Endodermal cell (in vitro differentiated cells): ENCODE measurements at places on chromosomes 2 and 18.
A peak's percentile ranks its signal among the peaks of the same experiment; 100 is the strongest.

DNA sequence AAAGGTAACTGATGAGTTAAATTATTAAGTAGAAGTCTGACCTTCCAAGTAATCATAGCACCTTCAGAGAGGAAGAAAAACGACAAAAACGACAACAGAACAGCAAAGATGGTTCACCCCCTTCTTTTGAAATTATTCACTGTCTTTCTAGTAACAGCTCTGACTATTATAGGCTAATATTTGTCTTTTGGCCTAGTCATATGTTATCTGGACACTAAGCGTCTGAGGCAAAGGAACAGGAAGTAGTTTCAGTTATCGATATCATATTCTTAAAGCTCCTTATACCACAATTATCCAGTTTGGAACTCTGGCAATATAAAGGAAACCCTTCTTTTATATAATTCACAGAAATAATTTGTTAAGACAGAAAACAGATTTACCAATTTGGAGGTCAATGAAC, 27.6 kb upstream of the SLC40A1 start:
- H3K4me1 ChIP-seq, result peaks cover 7% of the 10 kb centered on the region
- no peaks in the 10 kb centered on the region for H3K36me3 ChIP-seq
- H3K27ac ChIP-seq, result no peak overlapping the region
- no peaks in the 10 kb centered on the region for H3K27me3 ChIP-seq
- DNase-seq, result no peak
- H3K4me3 ChIP-seq, result no peak overlapping the region

- peak overlapping the region; percentile 48 for H3K4me3 ChIP-seq
- DNase-seq, result peak; percentile 60
- peaks cover 18% of the 10 kb centered on the region for H3K4me1 ChIP-seq
- H3K36me3 ChIP-seq, result no peaks in the 10 kb centered on the region
- H3K27me3 ChIP-seq, result no peaks in the 10 kb centered on the region
Measured at GRCh38 chr18:12879840-12880540, 4.0 kb downstream of the PTPN2 start.

GRCh38 chr2:27154488-27154887, 5.7 kb downstream of the TCF23 start:
- no peak for DNase-seq
- no peaks in the 10 kb centered on the region for H3K36me3 ChIP-seq
- H3K27me3 ChIP-seq, result no peaks in the 10 kb centered on the region
- H3K27ac ChIP-seq, result no peak overlapping the region
- no peaks in the 10 kb centered on the region for H3K4me1 ChIP-seq

DNA sequence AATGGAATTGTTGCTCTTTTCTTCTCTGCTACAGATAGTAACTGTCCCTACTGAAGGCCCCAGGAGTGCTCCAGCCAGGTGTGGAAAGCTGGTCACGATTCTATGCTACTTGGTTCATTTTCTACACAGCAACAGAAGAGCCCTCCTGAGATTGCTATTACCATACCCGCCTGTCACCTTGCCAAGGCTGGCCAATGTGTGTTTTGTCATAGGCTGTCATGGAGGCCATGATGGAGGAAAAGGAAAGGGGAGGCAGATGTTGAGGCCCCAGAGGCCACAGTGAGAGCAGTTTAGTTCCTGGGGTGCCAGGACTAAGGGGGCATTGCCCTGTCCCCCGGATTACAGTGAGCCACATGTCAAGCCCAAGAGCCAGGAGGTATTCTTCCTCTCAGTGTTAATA, 952 bp downstream of the ELMOD3 start:
- peak overlapping the region; percentile 92 for H3K4me3 ChIP-seq
- H3K27me3 ChIP-seq, result no peaks in the 10 kb centered on the region
- H3K27ac ChIP-seq, result no peak overlapping the region
- H3K36me3 ChIP-seq, result peaks cover 30% of the 10 kb centered on the region

GRCh38 chr18:22436136-22436535, 18.4 kb upstream of the CTAGE1 start:
- no peaks in the 10 kb centered on the region for H3K27me3 ChIP-seq
- H3K4me1 ChIP-seq, result peaks cover 4% of the 10 kb centered on the region
- no peak overlapping the region for H3K27ac ChIP-seq

DNA sequence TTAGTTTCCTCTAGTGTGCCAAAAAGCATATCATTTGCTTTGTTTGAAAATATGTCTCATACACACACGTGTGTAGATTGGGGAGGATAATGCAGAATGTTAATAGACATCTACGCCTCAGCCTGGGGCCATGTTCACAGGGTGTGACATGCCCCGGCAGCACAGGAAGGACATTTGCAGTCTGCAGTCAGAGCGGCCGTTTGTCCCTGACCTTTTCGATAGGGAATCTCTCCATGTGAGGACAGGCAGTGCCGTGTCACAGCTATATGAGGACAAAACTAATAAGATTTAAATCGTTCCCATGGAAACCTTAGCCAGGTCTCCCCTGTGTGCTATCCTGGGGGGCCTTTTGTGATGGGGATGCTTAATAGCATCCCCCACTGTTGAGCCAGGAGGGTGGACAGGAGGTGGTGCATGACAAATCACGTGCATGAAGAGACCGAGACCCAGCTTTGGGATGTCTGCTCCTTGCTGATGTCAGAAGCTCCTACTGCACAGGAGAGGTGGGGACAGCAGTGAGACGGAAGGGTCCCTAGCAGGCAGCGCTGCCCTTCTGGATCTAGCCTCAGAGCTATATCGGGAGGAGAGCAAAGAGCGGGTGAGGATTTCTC, 100.6 kb downstream of the RNF144A start:
- peak overlapping the region; percentile 96 for H3K27ac ChIP-seq
- H3K4me1 ChIP-seq, result no peaks in the 10 kb centered on the region
- H3K36me3 ChIP-seq, result no peaks in the 10 kb centered on the region
- peak; percentile 40 for DNase-seq
- no peak overlapping the region for H3K4me3 ChIP-seq

GRCh38 chr2:191202209-191202721, 42.9 kb upstream of the MYO1B start:
- no peak overlapping the region for H3K4me3 ChIP-seq
- no peaks in the 10 kb centered on the region for H3K27me3 ChIP-seq
- no peaks in the 10 kb centered on the region for H3K4me1 ChIP-seq
- no peaks in the 10 kb centered on the region for H3K36me3 ChIP-seq

DNA sequence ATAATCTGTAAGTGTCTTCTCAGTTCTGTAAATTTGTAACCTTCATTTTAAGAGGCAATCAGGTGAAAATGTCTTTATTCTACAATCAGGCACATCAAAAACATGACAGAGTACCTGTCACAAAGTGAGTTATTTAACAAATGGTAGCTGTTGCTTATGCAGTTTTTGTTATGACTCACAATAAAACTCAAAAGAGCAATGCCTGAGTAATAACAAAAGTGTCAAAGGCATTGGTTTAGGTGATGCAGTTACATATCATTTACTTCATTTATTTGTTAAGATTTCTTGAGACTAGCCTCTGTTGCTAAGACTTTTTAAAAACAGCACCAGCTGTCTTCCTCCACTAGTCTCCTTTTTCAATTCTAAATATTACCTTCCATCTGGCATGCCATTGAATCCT, 177.8 kb downstream of the KIAA1328 start:
- H3K27me3 ChIP-seq, result no peaks in the 10 kb centered on the region
- H3K36me3 ChIP-seq, result no peaks in the 10 kb centered on the region
- peaks cover 13% of the 10 kb centered on the region for H3K4me1 ChIP-seq
- DNase-seq, result no peak
- no peak overlapping the region for H3K27ac ChIP-seq

DNA sequence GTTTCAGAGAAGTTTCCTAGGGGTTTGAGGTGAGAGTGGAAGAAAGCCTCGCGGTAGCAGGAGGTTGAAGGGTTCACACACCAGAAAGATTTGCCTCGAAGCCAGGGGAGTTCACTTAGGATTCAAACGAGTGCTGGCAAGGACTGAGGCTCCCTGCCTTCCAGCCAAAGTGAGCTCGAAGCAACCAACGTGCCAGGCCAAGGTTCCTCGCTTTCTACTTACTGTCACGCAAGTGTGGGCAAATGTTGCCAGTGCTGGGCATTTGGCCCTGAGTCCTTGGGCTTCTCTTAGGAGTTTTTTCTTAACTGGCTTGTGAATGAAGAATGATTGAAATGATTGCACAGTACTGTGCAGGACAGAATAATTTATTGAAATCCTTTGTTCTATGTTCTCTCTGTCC, 53.6 kb downstream of the TMEM178A start:
- H3K27me3 ChIP-seq, result no peaks in the 10 kb centered on the region
- H3K27ac ChIP-seq, result no peak overlapping the region

DNA sequence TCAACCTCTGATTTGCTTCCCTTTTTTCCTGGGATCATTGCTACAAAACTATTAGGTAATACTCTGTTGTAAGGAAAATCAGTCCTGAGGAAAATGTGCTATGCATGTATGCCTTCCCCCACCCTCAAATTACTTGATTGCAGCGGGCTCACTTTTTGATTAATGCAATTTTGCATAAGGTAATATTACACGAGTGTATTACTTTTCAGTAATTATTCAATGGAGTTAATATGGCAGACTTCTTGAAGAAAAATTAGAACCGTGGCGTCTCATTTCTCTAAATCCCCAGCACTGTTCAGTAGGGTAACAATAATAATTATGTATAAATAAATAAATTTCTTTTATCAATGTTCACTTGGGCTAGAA, 527.6 kb upstream of the FANCL start:
- no peak overlapping the region for H3K27ac ChIP-seq
- no peaks in the 10 kb centered on the region for H3K4me1 ChIP-seq
- no peaks in the 10 kb centered on the region for H3K36me3 ChIP-seq
- DNase-seq, result no peak
- no peaks in the 10 kb centered on the region for H3K27me3 ChIP-seq

DNA sequence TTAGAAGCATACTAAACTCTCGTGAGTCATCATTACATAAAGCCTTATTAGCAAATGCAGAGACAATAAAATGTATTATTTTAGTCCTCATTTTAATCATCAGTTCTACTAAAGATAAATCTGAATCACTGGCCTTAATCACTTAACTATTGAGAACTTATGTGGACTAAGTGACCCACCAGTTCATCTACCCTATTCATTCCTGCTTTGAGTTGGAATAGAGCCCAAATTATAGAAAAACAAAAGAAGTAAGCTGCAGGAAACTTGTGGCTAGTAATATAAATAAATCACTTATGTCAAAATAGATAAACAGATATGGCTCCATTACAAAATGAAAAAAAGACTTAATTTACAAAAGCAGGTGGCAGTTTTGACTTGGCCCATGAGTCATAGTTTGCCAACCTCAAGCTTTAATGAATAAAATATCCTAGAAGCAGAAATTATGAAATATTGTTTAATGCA, 851.8 kb upstream of the CRIM1 start:
- H3K27ac ChIP-seq, result no peak overlapping the region
- no peaks in the 10 kb centered on the region for H3K36me3 ChIP-seq
- no peaks in the 10 kb centered on the region for H3K4me1 ChIP-seq
- no peak for DNase-seq

- DNase-seq, result no peak
- no peaks in the 10 kb centered on the region for H3K4me1 ChIP-seq
- no peak overlapping the region for H3K4me3 ChIP-seq
Measured at GRCh38 chr2:134413430-134413829, 159.6 kb downstream of the MGAT5 start.

DNA sequence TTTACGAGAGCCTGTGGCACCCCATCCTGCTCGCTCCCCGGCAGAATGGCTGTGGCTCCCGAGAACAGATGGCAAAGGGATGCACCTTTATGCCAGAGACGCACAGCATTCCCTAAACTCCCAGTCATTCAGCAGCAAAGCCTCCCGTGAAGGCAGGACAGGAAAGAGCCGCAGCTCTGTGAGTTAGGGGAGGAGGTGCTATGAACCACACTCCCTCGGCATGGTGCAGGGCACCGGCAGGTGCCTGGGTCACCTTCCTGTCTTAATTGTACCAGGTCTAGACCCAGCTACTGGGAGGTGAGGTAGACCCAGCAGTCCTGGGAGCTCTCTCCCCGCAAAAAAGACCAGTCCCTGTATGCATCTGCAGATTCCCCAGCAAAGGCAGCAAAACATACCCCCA, 149.8 kb downstream of the TWIST2 start:
- H3K27ac ChIP-seq, result no peak overlapping the region
- H3K27me3 ChIP-seq, result no peaks in the 10 kb centered on the region

- H3K4me1 ChIP-seq, result no peaks in the 10 kb centered on the region
- H3K27me3 ChIP-seq, result peaks cover 53% of the 10 kb centered on the region
- no peak overlapping the region for H3K27ac ChIP-seq
- DNase-seq, result no peak
Measured at GRCh38 chr2:127421871-127422558, 3.8 kb downstream of the PROC start.

GRCh38 chr18:51506811-51507210, 309.3 kb upstream of the MEX3C start:
- no peaks in the 10 kb centered on the region for H3K27me3 ChIP-seq
- no peak overlapping the region for H3K4me3 ChIP-seq
- no peak overlapping the region for H3K27ac ChIP-seq
- no peaks in the 10 kb centered on the region for H3K36me3 ChIP-seq
- H3K4me1 ChIP-seq, result no peaks in the 10 kb centered on the region

DNA sequence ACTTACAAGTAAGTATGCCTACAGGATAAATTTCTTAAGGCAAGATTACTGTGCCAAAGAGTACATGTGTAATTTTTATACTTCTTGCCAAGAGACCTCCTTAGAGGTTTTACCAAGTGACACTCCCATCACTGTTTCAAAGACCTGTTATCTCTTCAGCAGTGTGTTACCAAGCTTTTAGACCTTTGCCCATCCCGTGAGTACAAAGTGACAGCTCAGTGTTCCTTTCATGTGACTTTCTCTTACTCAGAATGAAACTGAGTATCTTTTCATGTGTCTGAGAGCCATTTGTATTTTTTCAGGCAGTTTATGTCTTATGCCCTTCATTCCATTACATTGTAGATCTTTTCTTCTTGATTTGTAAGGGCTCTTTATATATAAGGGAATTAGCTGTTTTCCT, 287.5 kb upstream of the SALL3 start:
- DNase-seq, result no peak
- no peaks in the 10 kb centered on the region for H3K27me3 ChIP-seq
- H3K4me1 ChIP-seq, result no peaks in the 10 kb centered on the region
- no peaks in the 10 kb centered on the region for H3K36me3 ChIP-seq

GRCh38 chr2:165079432-165079831, 124.1 kb upstream of the SLC38A11 start:
- H3K4me3 ChIP-seq, result no peak overlapping the region
- H3K27me3 ChIP-seq, result no peaks in the 10 kb centered on the region
- H3K4me1 ChIP-seq, result peaks cover 5% of the 10 kb centered on the region
- DNase-seq, result no peak
- H3K36me3 ChIP-seq, result no peaks in the 10 kb centered on the region

GRCh38 chr2:28958689-28959088, 22.4 kb upstream of the TOGARAM2 start:
- no peak overlapping the region for H3K4me3 ChIP-seq
- no peaks in the 10 kb centered on the region for H3K27me3 ChIP-seq
- H3K27ac ChIP-seq, result no peak overlapping the region
- peak; percentile 88 for DNase-seq
- H3K36me3 ChIP-seq, result no peaks in the 10 kb centered on the region

DNA sequence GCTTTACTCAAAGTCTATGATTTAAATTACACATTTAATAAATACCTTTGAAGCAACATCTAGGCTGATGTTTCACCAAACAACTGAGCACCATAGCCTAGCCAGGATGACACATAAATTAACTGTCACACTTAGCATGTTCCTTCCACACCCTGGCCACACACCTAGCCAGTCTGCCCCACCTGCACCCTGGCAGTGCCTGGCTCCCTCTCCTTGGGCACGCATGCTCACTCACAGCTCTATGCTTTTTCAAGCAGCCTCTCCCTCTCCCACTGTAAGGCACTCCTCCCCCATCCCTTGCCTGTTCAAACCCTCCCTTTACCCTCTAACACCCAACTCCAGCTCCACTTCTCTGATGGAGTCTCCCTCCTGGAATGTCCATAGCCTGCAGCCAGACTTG, 357.6 kb upstream of the KLHL29 start:
- no peak overlapping the region for H3K4me3 ChIP-seq
- no peak overlapping the region for H3K27ac ChIP-seq
- H3K4me1 ChIP-seq, result peaks cover 13% of the 10 kb centered on the region

GRCh38 chr18:50473881-50474280, 86.0 kb upstream of the MAPK4 start:
- no peaks in the 10 kb centered on the region for H3K4me1 ChIP-seq
- H3K27ac ChIP-seq, result no peak overlapping the region
- H3K36me3 ChIP-seq, result no peaks in the 10 kb centered on the region
- peaks cover 9% of the 10 kb centered on the region for H3K27me3 ChIP-seq
- DNase-seq, result no peak
